ENCODE measurements at places on chromosomes 6 and 20.

GRCh38 chr6:31574106-31575061 is 981 bp upstream of the TNF start:
- DNase-seq: no peak

GRCh38 chr20:24851346-24852019 is 97.6 kb upstream of the CST7 start:
- no peak for DNase-seq

GRCh38 chr6:131945971-131946370 is 5.2 kb downstream of the CCN2 start:
- DNase-seq: no peak

- no peak for DNase-seq
Measured at GRCh38 chr20:20364593-20365479, 3.1 kb upstream of the INSM1 start.

DNA sequence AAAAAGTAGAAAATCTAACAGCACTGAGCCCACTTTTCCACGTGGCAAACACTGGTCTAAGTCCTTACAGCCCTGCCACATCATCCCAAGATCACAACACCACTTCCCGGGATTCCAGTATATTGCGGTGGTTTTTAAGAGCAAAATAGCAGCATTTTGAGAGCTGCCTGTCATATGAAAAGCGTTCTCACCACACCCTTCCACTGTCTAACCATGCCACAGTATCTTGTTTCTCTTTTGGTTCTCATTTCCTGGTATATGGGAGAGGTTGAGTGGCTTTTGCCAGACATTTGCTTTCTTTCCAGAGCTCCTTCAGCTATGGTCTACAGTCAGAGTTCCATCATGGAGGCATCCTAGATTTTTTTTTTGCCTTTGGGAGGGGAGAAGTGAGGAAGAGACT is 243.0 kb downstream of the TSHZ2 start:
- DNase-seq: no peak

- DNase-seq: no peak
Measured at GRCh38 chr20:1946762-1947534, 46.9 kb downstream of the PDYN start.
